ENCODE measurements at places on chromosomes 2 and 18. TPM values are rescaled to one million over a fixed set of nuclear protein-coding genes. Genes with fewer than 3 reads are reported as not detected.

Gene ZNF236
- total RNA-seq = 12.8 TPM

Gene DNAH7
- total RNA-seq = 0.14 TPM

Gene DAPL1
- not detected for total RNA-seq

Gene CFAP53
- 0.68 TPM for total RNA-seq

Gene SP5
- total RNA-seq = not detected

Gene OTOS
- total RNA-seq = not detected

Gene LYG2
- total RNA-seq = not detected

Gene SERPINB11
- under 0.01 TPM for total RNA-seq

Gene DYNAP
- total RNA-seq = not detected

Gene ZNF532
- 59.9 TPM for total RNA-seq

Gene KIAA2012
- total RNA-seq = not detected

Gene ALPI
- total RNA-seq = not detected

Gene C2orf80
- total RNA-seq = not detected

Gene CPLX4
- total RNA-seq = not detected

Gene PPP4R1
- 299 TPM for total RNA-seq

Gene DCTN1
- 114 TPM for total RNA-seq

Gene RGPD3
- 0.34 TPM for total RNA-seq
